Right atrium auricular region (tissue), 2 donors: ENCODE measurements at places on chromosomes 13 and 19. TPM values are rescaled to one million over a fixed set of nuclear protein-coding genes. Genes with fewer than 3 reads are reported as not detected.

The LRRC4B gene
- 2.0 TPM for total RNA-seq

The KIR3DL1 gene
- not detected for total RNA-seq

The ZNF296 gene
- not detected for total RNA-seq

The ANKRD24 gene
- 0.39 TPM for total RNA-seq

The PDX1 gene
- total RNA-seq, result not detected

The FFAR3 gene
- not detected for total RNA-seq

The CRB3 gene
- 0.33 TPM for total RNA-seq

GRCh38 chr13:79011179-79011578 is 352.2 kb upstream of the OBI1 start:
- DNase-seq, result no peak

- DNase-seq, result no peak
These were observed 4.1 kb downstream of the MAB21L1 start for GRCh38 chr13:35472323-35472881.

GRCh38 chr13:112928972-112929782 is 39.8 kb upstream of the MCF2L start:
- no peak for DNase-seq

DNA sequence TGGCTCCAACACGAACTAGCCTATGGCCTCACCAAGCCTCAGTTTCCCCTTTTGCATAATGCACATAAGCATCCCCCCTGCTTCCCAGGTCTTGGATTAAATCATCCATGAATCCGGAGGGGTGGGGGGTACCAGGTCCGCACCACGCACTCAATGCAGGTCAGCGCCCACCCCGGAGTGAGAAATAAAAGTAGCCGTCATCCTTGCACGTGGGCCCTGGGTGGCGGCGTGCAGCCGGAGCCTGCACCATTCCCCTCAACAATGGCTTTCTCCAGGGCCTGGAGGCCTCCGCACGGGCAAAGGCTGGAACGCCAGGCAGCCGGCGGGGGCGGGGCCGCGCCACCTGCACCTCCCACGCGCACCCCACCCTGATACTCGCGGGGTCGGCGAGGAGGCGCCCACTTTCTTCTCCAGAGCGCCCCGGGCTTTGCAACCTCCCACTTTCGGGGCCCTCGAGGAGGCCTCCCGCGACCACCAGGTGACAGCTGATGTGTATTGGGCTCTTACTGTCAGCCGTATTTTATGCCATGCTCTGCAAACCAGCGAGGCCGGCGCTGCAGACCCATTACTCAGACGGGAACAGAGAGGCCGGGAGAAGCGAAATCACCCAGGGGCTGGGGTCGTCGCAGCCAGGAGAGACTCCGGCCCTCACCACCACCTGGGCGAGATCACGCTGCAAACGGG is 767 bp upstream of the GADD45B start:
- no peak for DNase-seq

DNA sequence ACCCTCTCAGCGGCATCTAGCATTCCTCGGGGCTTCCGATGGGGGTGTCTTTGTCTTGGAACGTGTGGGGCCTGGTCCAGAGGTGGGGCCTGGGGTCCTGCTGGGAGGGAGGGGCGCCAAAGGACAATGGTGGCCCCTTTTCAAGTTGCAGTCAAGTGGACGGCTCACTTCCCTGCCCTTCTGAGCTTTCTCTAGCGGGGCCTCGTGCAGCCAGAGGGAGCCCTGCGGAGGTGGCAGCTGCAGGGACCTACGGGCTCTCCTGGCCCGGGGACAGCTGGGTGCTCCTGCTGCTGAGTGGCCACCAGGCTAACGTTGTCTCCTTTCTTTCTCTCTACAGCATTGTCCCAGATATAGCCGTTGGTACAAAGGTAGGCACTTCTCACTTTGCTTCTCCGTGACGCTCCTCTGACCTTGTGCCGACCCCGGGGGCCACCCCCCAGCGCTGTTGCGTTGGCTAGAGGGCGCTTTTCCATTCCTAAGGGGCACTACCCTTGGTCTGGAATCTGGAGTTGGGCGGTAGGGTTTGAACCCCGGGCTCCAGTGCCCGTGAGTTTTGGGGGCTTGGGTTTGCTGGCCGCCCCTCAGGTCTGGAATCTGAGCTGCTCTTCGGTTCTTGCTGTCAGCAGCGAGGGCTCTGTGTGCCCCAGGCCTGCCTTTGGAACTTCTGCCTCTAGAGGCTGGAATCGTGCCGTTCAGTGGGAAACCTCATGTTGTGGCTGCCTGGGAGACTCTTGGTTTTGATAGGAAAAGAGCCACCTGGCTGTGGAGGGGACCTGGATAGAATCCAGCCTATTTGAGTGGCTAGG is 2.0 kb downstream of the PTBP1 start:
- no peak for DNase-seq

GRCh38 chr13:39641645-39642044 is 13.8 kb upstream of the COG6 start:
- no peak for DNase-seq

DNA sequence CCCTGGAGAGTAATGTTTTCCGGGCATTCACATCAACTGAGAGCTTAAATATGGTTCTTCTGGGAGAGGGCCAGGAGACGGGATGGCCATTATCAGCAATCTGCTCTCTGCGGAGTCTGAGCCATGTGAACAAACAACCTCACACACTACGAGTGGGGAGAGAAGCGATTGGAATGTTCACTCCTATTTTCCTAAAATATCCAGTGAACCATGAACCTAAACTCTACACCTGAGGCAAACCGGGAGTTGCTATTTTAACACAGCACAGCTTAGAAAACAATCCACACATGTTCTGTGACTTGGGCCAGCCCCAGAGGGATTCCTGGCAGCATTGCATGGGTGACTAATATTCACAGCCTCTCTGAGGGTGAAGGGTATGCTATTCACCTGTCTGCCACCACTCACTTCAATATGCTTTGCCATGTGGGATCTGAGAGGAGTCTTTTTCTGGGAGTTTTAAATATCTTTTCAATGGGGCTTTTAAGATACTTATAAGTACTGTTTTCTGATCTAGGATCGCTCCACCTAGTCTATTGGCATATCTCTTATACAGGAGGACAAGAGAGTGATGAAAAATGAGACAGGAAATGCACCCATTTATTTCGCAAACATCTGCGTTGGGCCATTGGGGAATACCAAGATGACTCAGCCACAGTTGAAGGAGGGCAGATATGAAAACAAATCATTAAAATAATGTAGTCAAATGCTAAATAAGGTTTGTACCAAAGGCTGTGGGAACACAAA is 72.6 kb upstream of the SERP2 start:
- DNase-seq, result no peak

DNA sequence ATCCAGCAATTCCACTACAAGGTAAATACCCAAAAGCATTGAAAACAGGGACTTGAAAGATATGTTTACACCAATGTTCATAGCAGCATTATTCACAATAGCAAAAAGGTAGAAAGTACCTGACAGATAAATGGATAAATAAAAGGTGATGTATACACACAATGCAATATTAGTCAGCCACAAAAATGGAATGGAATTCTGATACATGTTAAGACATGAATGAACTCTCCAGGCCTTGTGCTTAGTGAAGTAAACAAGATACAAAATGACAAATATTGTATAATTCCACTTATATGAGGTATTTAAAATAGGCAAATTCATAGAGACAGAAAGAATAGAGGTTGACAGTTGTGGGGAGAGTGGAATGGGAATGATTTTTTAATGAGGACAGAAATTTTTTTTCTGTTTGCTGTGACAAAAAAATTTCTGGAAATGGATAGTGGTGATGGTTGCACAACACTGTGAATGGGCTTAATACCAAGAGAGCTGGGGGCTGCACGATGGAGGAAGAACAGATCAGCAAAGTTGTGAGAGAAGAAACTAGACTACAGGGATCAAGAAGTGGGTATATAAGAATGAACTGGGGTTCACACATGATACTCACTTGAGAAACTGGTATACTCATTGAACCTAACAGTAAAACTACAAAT is 137.2 kb downstream of the MZT1 start:
- no peak for DNase-seq

DNA sequence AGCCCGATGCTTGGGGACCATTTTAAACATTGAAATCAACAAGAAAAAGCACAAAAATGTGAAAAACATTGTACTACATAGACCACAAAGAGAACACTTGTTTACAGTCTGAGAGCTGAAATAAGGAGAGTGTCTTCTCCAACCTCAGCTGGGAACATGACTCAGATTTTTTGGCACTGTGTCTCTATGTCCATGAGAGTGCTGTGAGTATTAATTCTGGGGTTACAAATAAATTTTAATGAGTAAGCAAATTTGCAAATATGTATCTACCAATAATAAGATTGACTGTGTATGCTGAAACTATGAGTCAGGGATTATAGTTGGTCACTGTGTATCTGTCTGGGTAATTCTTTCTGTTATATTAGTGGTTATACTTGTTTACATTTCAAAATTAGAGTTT is 174.0 kb downstream of the DCT start:
- DNase-seq, result no peak

- peak; percentile 89 for DNase-seq
These were observed 2.4 kb downstream of the PTPRH start for GRCh38 chr19:55206664-55207500.

DNA sequence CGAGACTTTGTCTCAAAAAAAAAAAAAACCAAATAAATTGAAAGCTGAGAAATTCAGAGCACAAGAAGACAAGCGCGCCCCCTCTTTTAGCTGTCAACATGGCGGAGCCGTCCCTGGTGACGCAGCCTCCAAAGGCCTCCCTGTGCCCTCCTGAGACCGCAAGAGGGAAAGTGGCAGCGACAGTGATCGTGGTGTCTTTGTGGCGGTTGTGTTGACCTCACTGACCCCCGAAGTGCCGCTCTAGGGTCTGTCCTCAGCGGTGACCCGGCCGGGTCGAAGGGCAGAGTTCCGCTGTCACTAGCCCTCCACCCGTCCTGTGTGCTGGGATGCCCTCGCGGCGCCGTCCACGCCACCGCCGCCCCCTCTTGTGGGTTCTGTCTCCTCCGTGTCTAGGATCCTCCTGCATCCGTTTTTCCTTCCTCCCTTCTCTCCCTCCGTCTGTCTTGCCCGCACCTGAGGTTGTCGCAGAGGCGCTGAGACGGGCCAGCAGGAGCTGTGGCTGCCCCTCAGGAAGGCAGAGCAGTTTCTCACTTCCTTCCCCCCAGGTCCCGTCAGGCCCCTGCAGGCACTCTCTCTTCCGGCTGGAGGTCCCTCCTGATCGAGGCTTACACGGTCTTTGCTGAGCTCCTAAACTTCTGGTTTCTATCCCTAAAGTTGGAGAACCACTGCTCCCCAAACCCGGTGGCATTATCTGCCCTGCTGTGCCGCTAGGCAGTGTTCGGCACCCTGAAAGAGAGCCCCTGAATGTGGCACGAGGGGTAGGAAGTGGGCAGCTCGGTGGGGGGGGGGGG is 7.2 kb downstream of the UHRF1 start:
- no peak for DNase-seq

GRCh38 chr13:25848812-25849745 is 202.7 kb downstream of the SHISA2 start:
- no peak for DNase-seq

- no peak for DNase-seq
These were observed 87.3 kb downstream of the FNDC3A start for GRCh38 chr13:49063011-49063410.

- no peak for DNase-seq
These were observed 70.8 kb downstream of the LNX2 start for GRCh38 chr13:27549406-27549981.

DNA sequence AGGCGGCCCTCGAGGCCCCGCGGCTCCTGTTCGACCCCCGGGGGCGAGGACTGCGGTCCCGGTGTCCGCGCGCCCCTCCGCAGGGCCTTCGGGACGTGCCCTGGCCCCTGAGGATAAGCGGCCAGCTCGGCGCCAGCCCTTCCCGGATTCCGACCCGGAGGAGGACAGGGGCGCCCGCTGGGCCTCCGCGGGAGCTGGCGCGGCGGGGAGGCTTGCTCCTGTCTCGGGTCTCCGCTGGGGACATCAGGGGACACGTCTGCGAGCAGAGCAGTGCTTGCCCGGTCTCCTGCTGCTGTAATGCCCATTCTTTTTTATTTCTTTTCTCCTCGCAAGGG is 829 bp downstream of the B3GLCT start:
- DNase-seq, result no peak

- peak; percentile 59 for DNase-seq
These were observed at the start of gene DMKN for GRCh38 chr19:35513628-35514281. Gene DMKN, minus strand, starts transcription at chr19:35513649. Its CDS starts 174 bp downstream, at chr19:35513475.

DNA sequence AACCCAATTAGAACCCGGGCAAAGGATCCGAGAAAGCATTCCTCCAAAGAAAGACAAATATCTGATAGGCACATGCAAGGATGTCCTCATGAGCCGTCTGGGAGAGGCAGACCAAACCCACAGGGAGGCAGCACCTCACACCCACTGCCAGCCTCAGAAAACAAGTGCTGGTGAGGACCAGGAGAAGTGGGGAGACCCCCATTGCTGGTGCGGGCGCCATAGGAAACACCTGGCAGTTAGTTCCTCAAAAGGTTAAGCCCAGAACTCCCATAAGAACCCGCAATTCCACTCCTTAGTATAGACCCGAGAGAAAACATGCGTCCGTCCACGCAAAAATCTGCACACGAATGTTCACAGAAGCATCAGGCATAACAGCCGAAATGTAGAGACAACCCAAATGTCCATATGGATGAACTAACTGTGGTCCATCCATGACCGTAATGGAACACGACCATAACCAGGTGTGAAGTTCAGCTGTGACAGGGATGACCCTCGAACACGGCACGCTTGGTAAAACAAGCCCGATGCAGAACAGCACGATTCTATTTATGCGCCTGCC is 7.9 kb downstream of the ZNF787 start:
- DNase-seq, result no peak

- DNase-seq, result no peak
These were observed 59.5 kb upstream of the CYSLTR2 start for GRCh38 chr13:48594096-48594815.

DNA sequence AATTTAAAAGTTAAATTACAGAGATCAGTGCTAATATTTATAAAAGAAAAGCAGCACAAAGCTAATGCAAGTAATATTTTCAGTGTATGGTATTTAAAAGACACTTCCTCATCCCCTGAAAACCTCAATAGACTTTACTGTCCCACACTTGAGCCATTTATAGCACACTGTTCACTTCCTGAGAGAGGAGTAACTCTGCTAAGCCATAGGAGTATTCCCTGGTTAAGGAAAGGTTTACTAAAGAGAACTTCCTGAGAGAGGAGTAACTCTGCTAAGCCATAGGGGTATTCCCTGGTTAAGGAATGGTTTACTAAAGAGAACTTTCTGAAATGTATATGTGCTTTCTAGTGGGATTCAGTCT is 159.4 kb downstream of the NHLRC3 start:
- DNase-seq, result no peak

- peak; percentile 71 for DNase-seq
These were observed 157.2 kb downstream of the TM9SF2 start for GRCh38 chr13:99658261-99658991.

DNA sequence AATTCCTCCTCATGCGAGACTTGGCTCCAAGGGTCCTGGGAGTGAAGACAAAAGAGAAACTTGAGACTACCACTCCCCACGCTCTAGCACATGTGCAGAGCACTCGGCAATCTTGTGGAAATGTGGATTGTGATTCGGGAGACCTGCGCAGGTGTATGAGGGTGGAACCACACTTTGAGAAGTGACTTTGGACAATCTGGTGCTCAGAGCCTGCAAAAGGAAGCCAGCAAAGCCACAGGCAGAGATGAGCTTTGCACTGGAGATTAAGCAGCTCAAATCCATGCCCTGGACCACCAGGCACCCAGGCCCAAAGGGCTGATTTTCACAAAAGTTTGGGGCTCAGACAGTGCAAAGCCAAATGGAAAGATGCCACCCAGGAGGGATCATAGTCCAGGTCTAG is 162.5 kb upstream of the TSHZ3 start:
- DNase-seq, result no peak

- DNase-seq, result no peak
These were observed 6.0 kb downstream of the WDR18 start for GRCh38 chr19:990119-990571.

- peak; percentile 21 for DNase-seq
These were observed 194.2 kb upstream of the TSHZ3 start for GRCh38 chr19:31543456-31543855.
